ENCODE measurements at places on chromosomes 5 and 9. TPM values are rescaled to one million over a fixed set of nuclear protein-coding genes. Genes with fewer than 3 reads are reported as not detected.

DNA sequence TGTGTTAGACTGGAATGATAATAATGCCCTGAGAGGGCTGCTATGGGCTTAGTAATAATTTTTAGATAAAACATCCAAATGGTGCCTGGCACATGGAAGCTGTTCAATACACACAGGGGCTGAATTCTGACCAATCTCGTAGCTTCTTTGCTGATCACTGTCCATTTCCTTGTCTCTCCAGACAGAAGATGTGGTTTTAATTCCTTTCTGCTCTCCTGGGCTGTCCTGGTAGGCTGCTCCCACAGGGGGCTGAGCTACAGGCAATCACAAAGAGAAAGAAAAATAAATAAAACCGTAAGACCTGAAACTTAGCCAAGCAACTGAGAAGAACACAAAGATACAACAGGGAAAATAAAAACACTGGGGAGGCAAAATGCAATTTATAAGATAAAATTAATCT lies 136.5 kb downstream of the CDK5RAP2 start:
- H3K27ac ChIP-seq, result no peak overlapping the region
- no peak for DNase-seq
- peaks cover 78% of the 10 kb centered on the region for H3K36me3 ChIP-seq
- no peaks in the 10 kb centered on the region for H3K27me3 ChIP-seq
- H3K4me1 ChIP-seq, result no peaks in the 10 kb centered on the region

Gene CYLC2
- not detected for total RNA-seq

DNA sequence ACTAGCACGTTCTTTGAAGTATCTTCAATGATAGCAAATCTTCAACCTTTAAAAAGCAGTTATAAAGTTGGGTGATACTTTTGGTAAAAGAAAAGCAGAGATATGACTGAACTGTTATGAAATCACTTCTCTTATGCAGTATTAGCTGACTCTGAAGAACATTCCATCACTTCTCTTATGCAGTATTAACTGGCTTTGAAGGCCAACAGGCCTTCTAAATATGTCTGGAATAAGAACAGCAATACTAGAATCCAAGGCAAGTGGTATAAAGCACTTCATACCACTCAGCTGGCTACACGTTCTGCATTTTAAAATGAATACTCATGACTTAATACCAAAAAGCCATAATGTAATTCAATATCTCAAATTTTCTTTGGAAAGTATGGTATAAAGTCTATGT lies 17.3 kb downstream of the SKIC3 start:
- no peaks in the 10 kb centered on the region for H3K27me3 ChIP-seq
- no peaks in the 10 kb centered on the region for H3K4me1 ChIP-seq
- no peak for DNase-seq
- H3K27ac ChIP-seq, result no peak overlapping the region
- H3K36me3 ChIP-seq, result peaks cover 6% of the 10 kb centered on the region
- no peak overlapping the region for H3K4me3 ChIP-seq

GRCh38 chr5:178196986-178197385 lies 7.3 kb upstream of the HNRNPAB start:
- no peak for DNase-seq
- no peaks in the 10 kb centered on the region for H3K27me3 ChIP-seq
- no peak overlapping the region for H3K27ac ChIP-seq

DNA sequence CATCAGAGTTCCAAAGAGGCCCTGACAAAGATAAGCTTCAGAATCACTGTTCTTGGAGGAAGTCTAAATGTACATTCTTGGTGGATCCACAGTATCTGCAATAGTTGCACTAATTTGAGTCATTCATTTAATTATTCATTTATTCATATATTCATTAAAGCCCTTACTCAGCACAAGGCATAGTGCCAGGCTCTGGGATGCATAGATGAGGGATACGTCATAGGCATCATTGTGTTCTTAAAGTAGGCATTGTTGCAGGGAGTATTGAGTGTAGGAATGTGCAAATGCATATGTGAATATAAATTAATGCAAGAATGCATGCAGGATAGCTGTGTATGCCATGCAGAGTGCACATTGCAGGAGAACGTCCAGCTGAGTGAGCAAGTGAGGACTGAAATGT lies 100.7 kb downstream of the DRD1 start:
- H3K4me3 ChIP-seq, result no peak overlapping the region
- no peaks in the 10 kb centered on the region for H3K36me3 ChIP-seq
- H3K27me3 ChIP-seq, result no peaks in the 10 kb centered on the region
- H3K27ac ChIP-seq, result no peak overlapping the region

- peaks cover 20% of the 10 kb centered on the region for H3K27me3 ChIP-seq
- H3K4me1 ChIP-seq, result no peaks in the 10 kb centered on the region
Observed at GRCh38 chr9:135248721-135249120, 161.3 kb downstream of the OLFM1 start.

GRCh38 chr9:137383081-137383783 lies 39.7 kb downstream of the EXD3 start:
- H3K4me3 ChIP-seq, result no peak overlapping the region
- H3K4me1 ChIP-seq, result peaks cover 13% of the 10 kb centered on the region
- no peaks in the 10 kb centered on the region for H3K27me3 ChIP-seq
- H3K27ac ChIP-seq, result no peak overlapping the region

DNA sequence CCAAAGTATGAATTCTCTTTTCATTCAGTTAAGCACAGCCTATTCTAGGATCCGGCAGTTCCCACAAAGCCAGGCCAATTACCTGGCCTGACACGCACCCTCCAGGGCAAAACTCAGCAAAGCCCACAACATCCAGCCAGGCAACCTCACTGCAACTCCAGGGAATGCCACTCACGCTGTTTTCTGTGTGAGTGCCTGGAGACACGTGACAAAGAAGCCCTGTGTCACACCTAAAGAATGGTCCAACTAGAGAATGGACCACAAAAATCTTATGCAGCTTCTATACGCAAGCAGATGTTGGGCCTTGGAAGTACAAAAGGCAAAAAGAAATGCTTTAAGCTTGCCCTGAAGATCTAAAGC lies 20.2 kb downstream of the RETREG1 start:
- no peaks in the 10 kb centered on the region for H3K27me3 ChIP-seq
- H3K4me3 ChIP-seq, result no peak overlapping the region
- H3K36me3 ChIP-seq, result no peaks in the 10 kb centered on the region
- DNase-seq, result no peak

DNA sequence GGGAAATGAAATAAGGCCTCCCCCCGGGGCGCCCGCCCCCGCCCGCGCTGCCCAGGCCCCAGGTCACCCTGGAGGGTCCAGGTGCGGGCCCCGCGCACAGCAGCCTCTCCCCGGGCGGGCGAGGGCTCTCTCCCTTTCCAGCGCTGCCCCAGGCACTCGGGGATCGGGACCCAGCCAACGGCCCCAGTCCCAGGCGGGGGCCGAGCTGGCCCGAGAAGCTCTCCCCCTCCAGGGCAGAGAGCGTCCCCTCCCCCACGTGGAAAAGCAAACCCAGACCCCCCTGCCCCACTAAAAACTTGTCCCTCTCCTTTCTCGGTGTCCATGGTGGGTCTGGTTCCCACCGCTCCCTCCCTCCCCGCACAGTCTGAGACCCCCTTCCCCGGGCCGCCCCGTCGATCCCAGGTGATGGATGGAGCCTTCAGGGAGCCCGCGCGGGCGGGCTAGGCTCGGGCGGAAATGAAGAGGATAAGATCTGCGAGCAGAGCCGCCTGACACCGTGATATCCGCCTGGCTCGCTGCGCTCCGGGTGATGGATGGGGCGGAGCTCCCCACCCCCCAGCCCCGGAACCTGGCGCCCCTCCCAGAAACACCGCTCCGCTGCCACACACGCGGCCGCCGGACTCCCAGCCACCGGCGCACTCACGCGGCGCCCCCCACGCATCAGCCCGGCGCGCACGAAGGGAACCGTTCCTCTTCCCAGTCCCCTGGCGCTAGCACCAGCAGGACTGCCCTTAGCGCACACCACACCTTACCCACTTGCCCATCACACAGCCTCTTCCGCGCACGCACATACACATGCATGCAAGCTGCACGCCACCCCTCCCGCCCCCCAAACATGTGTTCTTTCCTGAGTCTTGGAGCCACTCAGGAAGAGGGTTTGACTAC lies 81.7 kb upstream of the ZBTB43 start:
- peak overlapping the region; percentile 66 for H3K4me3 ChIP-seq
- peak; percentile 7 for DNase-seq
- peaks cover 8% of the 10 kb centered on the region for H3K4me1 ChIP-seq
- H3K36me3 ChIP-seq, result no peaks in the 10 kb centered on the region
- H3K27me3 ChIP-seq, result no peaks in the 10 kb centered on the region

GRCh38 chr5:176675676-176676360 lies 28.5 kb downstream of the TSPAN17 start:
- H3K27ac ChIP-seq, result no peak overlapping the region
- no peaks in the 10 kb centered on the region for H3K4me1 ChIP-seq
- DNase-seq, result no peak
- H3K4me3 ChIP-seq, result no peak overlapping the region
- H3K27me3 ChIP-seq, result peaks cover 57% of the 10 kb centered on the region

DNA sequence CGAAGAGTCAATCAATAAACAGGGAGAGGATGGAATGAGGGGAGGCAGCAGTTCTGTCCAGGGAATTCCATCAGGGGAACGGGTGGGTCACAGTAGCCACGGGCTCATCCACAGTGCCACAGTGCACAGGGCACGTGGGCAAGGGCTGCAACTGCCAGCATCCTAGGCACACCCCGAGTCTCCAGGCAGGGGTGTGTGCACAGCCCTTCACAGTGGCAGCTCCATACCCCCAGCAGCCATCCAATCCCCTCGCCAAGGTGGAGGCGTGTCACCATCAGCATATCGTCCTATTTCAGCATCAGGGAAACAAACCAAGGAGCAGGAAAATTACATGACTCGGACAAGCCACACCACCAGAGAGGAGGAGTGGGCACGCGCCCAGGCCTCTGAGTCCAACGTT lies 133.6 kb downstream of the ADAMTS2 start:
- H3K27ac ChIP-seq, result no peak overlapping the region
- no peaks in the 10 kb centered on the region for H3K36me3 ChIP-seq
- no peaks in the 10 kb centered on the region for H3K27me3 ChIP-seq

GRCh38 chr5:176853151-176853778 lies 42.9 kb downstream of the UNC5A start:
- H3K4me1 ChIP-seq, result no peaks in the 10 kb centered on the region
- peaks cover 28% of the 10 kb centered on the region for H3K27me3 ChIP-seq
- no peak overlapping the region for H3K4me3 ChIP-seq
- no peak for DNase-seq

- no peak for DNase-seq
- H3K4me3 ChIP-seq, result peak overlapping the region; percentile 54
- H3K27me3 ChIP-seq, result no peaks in the 10 kb centered on the region
- peaks cover 29% of the 10 kb centered on the region for H3K36me3 ChIP-seq
- peaks cover 11% of the 10 kb centered on the region for H3K4me1 ChIP-seq
Observed at GRCh38 chr5:139438707-139439012, 665 bp downstream of the DNAJC18 start.

DNA sequence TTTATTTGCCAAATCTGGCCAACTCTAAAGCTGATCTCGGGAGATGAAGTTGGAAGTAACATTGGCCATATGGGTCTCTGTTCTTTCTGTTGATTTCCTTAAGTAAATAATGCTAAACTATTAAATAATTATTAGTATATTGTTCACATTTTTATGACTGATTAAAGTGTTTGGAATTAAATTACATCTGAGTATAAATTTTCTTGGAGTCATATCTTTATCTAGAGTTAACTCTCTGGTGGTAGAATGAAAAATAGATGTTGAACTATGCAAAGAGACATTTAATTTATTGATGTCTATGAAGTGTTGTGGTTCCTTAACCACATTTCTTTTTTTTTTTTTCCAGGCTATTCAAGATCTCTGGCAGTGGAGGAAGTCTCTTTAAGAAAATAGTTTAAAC lies 9.3 kb upstream of the FGF18 start:
- H3K27ac ChIP-seq, result no peak overlapping the region
- H3K36me3 ChIP-seq, result peaks cover 83% of the 10 kb centered on the region
- no peaks in the 10 kb centered on the region for H3K4me1 ChIP-seq

Gene TMEM8B
- total RNA-seq, result 14.6 TPM

Data from tibial nerve (tissue), 4 donors.